Esophagus mucosa (tissue), 1 donor: ENCODE measurements at places on chromosomes 11 and 22. TPM values are rescaled to one million over a fixed set of nuclear protein-coding genes. Genes with fewer than 3 reads are reported as not detected.

Gene PIWIL4
- total RNA-seq = 0.80 TPM

Gene OR10A2
- not detected for total RNA-seq

Gene OR51A2
- total RNA-seq = not detected

Gene MOGAT2
- 0.60 TPM for total RNA-seq

Gene OR5AK2
- not detected for total RNA-seq

Gene KCTD14
- total RNA-seq = 2.3 TPM

Gene KIAA0930
- total RNA-seq = 45.4 TPM

Gene NAALAD2
- total RNA-seq = 0.16 TPM

Gene ZNF214
- total RNA-seq = 0.88 TPM
